ENCODE measurements at places on chromosomes 3 and 15.

DNA sequence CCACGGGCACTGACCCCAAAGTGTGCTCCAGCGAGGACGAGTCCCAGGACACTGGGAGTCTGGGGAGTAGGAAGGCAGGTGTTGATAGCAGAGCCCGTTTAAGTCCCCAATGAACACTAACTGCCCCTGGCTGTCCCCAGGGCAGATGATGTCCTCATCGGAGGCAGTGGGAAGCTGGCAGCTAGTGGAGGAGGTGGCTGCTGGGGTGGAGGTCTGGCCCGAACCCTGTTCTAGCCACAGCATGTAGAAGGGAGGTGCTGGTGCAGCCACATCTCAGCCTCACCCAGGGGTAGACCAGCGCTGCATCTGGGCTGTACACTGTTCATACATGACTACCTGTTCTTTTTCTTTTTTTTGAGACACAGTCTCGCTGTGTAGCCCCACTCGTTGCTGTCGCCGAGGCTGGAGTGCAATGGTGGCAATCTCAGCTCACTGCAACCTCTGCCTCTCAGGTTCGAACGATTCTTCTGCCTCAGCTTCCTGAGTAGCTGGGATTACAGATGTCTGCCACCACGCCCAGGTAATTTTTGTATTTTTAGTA, 51.8 kb downstream of the KLF13 start:
- DNase-seq: no peak

DNA sequence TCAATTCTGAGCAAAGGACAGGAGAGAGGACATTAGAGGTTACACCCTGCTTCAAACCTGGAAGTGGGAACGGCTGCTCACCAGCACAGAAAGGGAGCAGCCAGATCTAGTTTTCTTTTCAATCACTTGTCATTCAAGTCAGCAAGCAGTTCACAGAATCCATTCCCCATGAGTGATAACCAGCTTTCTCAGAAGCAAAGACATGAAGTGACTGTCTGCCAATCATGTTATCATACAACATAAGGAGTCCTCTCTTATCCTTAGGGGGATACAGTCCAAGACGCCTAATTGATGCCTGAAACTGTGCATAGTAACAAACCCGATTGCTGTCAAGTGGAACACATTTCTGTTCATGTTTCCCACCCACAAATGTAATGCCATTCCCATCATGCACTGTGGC, 54.7 kb downstream of the FAM98B start:
- DNase-seq: no peak

- no peak for DNase-seq
These were observed 823.9 kb upstream of the CFAP20DC start for GRCh38 chr3:59873576-59874230.

DNA sequence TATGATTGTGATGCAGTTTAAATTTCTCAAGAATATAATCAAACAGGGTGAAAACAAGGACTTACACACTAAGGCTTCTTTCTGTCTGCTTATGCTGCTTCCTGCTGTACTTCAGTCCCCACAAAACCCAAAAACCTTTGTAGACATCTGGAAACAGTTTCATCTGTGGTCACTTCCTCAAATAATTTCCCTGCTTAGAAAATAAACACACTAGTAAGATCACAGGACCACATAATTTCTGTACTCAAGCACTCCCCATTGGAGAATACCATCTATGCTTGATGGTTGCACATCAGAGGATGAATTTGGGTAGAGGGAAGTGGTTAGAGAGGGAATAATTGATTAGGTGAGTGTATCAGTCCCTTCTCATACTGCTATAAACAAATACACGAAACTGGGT, 266.2 kb downstream of the LSAMP start:
- DNase-seq: no peak

DNA sequence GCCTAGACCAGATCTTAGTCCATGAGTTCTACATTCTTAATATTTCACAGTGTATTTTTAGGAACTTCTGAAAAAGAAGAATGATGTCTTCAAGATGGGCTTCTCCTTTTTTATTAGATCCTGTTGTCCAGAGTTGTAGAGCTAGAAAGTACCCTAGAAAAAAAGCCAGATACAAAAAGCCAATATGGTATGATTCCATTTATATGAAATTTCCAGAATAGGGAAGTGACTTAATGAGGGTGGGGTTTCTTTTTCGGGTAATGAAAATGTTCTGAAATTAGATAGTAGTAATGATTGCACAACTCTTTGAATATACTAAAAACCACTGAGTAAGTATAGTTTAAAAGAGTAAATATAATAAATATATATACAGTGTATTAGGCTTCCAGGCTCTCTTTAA, 116.9 kb downstream of the NFKBIZ start:
- DNase-seq: no peak

- no peak for DNase-seq
These were observed 7.7 kb upstream of the AADACL2 start for GRCh38 chr3:151726016-151726415.

- DNase-seq: no peak
These were observed 907.8 kb downstream of the NTRK3 start for GRCh38 chr15:87348746-87349145.

Measured in activated T-cell treated with anti-CD3 and anti-CD28 coated beads, Interleukin-2, amount 50 U/mL, for 24 hours (primary cell).